ENCODE measurements at places on chromosomes 2 and 18.
A peak's percentile ranks its signal among the peaks of the same experiment; 100 is the strongest.

DNA sequence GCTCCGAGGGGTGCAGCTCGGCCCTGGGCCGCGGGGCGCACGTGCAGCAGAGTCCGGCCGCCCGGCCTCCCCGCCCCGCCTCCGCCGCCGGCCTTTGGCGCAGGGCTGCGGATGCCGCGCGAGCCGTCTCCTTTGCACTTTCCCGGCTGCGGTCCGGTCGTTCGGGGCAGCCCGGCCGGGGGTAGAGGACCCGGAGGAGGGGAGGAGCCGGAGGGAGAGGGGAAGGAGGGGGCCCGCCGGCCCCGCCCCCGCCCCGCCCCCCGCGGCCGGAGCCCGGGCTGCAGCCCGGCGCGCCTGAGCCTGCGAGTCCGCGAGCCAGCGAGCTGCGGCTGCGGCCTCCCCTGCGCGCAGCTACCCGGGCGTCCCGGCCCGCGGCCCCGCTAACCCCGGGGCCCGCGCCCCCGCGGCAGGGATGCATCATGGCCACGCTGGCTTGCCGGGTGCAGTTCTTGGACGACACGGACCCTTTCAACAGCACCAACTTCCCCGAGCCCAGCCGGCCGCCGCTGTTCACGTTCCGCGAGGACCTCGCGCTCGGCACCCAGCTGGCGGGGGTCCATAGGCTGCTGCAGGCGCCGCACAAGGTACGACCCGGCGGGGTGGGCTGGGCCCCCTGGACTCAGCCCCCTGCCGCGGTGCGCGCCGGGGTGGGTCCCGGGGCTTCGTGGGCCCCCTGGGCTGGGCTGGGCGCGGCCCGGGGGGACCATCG lies at the start of gene FHOD3:
FHOD3 (plus strand) TSS at position 297 of the 709 bp plus-strand sequence; CDS start at position 420, 123 bp downstream.
- peak; percentile 14 for DNase-seq

DNA sequence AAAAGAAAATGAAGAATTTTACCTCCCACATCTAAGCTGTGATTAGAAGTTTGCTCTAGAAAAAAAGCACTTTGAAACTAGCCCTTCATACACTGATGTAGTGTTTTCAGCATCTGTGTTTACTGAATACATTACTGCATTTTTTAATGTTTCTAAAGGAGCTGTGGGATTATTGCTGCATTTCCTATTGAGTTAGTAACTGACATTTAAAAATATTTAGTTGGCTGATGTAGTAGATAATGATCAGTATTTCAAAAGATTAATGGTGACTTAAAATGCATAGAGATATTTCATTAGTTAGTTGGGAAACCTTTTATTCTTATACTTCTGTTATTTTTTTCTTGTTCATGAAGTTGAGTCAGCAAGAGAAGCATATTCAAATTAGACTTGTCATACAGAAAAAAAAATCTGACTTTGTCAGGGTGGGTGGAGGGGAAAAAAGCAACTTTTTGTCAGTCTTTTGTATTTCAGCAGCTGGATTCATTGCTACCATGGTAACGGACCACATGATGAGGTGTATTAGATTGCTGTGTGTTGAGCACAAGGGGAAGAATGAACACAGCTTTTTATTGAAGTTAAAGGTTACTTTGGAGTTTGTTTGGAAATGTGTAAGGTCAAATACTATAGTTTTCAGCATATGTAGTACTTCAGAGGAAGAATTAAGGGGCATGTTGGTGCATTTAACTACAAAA lies at the start of gene DTNA:
DTNA (plus strand) TSS at position 549 of the 692 bp plus-strand sequence. CDS start 45,679 bp downstream, outside the sequence.
- no peak for DNase-seq

DNA sequence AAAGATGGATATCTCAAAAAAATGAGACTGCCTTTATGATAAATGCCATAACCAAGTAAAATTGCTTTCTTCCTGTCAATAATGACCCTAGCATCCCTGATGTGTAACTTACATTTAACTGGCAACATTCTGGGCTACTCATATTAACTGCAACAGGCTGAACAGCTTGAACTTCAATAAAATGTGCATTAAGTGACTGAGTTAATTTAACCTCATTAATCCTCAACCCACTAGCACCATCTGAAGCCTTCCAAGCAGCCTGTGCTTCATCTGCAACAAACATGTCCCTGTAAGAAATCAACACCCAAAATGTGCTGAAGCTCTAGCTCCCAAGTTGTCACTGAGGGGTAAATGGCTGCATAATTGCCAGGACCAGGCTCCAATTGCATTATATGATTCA lies 296.2 kb upstream of the ZC3H15 start:
- no peak for DNase-seq

DNA sequence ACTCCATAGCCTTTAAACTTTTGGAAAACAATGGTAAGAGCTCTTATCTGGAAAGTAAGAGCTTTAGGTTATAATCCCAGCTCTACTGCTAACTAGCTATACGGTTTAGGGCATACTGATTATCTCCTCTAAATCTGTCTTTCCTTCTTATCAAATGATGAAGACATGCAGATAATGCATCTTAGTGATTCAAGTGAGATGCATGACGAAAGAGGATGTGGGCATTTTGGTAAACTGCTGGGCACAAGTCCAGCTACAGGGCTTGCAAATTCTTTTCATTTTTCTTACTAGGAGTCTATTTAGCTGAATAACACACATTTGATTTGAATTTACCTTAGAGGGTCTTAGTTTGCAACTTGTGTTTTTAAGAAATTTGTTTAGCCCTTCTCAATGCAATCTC lies 1604.8 kb upstream of the ZEB2 start:
- DNase-seq, result no peak

DNA sequence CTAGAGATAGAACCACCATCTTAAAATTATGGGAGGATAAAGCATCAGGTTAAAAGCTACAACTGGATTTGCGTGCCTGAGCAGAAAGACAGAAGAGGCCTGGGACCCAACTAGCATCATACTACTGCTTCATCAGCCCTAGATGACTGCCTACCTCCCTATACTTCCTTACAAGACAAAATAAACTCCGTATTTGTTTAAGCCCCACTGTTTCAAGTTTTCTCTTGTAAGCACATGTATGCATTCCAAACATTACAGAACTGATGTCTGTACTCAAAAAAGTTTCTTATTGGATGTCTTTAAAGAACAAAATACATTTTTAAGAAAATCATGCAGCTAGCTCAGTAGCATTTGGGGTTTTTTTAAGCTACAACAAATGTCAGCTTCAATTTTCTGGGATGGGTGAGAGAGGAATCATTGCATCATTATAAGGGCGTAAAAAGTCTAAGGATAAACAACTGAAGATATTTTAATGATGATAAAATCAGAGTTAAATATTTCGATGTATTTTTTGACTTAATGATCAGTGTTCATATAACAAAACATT lies 213.1 kb downstream of the EXOC6B start:
- DNase-seq, result no peak

DNA sequence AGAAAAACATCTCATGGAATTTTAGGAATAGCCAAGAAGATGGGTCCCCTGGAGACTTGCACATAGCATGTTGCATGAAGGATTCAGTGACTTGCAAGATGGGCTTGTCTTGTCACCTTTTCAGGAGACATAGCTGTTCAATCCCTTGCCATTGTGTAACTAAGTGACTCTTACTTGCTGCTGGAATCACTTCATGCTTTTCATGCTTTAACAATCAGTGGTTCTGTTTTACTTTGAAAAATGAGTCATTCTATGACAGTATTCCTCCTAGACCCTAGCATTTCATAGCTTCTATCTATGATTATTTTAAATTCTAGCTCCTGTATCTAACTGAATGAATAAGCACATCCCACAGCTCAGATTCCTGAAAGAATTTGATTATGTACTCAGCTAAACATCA lies 2.8 kb downstream of the KYNU start:
- DNase-seq, result no peak

DNA sequence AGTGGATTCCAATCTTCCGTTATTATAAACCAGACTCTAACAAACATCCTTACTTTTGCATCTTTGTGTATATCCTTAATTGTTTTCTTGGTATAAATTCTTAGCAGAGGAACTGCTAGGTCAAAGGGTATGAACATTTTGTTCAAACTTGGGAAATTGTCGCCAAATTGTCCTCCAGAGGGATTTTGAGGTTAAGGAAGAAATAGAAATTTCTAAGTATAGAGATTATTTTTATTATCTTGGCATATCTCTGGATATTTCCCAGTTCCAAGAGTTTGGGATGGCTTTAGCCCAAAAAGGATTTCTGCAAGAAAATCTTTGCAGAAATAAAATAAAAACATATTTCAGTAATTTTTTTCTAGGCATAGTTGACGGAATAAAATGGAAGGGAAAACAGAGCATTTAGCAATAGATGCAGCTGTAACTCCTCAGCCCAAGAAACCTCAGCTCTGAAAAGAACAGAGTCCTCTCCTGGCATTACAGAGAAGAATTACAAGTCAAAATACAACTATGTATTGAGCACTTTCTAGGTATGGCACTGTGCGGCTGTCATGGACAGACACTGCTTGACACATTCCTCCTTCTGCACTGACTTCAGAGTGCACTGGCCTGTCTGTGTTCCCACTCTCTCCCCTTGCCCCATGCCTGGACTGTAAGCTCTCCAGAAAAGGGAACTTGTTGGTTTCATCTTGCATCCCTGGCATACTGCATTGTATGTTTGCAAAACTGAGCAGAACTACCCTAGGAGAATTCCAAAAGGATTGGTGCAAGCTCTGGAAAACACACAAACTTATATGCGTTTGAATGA lies 117.3 kb upstream of the STON1 start:
- peak; percentile 40 for DNase-seq

- no peak for DNase-seq
These were observed 31.0 kb downstream of the KIF1A start for GRCh38 chr2:240789051-240789453.

GRCh38 chr2:235672720-235673119 lies 178.9 kb downstream of the AGAP1 start:
- DNase-seq, result no peak

DNA sequence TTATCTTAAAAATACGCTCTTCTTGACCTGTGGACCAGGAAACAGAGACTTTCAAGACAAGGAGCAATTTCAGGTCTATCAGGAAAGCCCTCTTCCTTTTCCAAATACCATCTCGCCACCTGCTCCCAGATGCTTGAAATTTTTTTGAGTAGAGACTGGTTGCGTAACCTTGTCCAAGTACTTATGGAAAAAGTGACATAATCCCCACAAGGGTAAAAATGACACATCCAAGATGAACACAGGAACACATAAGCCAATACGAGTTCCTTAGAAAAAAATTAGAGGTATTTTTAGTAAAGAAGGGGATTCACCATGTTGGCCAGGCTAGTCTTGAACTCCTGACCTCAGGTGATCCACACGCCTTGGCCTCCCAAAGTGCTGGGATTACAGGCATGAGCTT lies 1.8 kb downstream of the SERPINB13 start:
- no peak for DNase-seq

DNA sequence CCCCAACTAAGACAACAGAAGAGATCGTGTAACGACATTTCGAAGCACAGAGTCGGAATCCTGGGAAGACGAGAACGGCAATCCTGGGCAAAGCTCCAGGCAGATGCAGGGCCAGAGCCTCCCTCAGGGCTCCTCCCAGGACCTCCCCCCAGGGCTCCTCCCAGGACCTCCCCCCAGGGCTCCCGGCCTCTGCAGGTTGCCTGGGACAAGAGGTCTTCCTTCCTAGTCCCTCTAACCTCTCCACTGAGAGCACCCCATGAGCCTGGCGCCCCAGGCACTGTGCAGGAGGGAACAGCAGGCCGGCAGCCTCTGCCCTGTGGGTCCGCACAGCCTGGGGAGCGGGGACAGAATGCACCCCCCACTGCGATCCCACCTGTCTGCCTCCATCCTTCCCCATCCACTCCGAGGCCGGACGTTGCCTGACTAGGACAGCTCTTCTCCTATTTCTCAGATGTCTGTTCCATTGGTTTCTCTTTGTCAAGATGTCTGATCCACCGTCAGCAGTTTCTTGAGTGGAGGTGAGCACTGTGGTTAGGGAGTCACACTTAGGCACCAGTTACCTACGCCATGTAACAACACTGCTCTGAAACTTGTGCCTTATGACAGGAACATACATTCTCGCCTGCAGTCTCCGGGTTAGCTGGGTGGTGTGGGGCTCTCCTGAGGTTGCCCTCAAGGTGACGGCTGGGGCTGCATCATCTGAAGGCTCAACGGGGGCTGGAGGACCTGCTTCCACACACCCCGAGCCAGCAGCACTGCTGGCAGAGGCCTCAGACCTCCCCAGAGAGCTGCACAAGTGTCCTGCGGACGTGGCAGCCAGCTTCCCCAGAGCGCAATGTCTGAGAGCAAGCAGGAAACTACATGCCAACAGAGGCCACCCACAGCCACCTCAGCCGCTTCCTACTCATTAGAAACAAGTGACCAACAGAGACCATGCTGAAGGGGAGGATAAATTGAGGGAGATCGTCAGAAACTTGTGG lies 28.9 kb downstream of the ADI1 start:
- DNase-seq, result no peak

GRCh38 chr18:61474341-61474740 lies 141.1 kb downstream of the CDH20 start:
- DNase-seq, result no peak

GRCh38 chr2:39492716-39493115 lies 55.6 kb upstream of the MAP4K3 start:
- no peak for DNase-seq

- no peak for DNase-seq
These were observed 516 bp upstream of the DOCK10 start for GRCh38 chr2:225042800-225043167.

DNA sequence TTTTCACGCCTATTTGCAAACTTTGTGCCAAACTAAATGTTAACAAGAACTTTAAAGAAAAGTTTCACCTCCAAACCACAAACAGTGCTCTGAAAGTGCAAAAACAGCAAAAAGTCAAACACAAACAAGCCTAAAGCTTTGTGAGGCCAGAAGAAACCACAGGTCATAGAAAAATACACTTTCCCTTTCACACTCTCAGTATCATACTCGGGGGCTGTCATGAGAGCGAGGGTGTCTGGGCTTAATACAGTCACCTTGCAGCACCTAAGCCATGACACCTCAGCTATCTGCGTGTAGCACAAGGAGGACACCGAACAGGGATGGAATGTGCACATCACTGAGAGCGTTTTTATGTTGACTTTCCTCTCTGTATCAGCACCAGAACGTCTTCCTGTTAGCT lies 26.6 kb upstream of the SEH1L start:
- DNase-seq, result no peak

- DNase-seq, result no peak
These were observed 154.4 kb upstream of the SERTAD2 start for GRCh38 chr2:64808092-64808491.

GRCh38 chr2:215697003-215697402 lies 261.1 kb upstream of the FN1 start:
- DNase-seq, result no peak

DNA sequence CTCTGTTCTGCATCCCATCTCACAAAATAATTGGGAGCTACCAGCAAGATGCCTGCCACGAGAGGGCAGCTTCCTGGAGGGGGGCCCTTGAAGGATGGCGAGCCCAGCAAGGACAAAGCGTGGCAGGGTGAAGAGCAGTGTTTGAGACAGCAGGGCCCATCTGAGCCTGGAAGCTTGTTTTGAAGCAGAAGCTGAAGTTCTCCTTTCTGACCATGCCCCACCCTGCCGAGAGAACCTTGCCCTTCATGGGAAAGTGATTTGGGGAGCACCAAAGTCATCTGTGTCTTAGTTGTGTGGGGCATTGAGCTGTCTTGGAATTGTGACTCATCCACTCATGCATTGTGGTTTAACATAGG lies 216.3 kb downstream of the BCL11A start:
- peak; percentile 13 for DNase-seq
